IPS DF 6.9 (cell line): ENCODE measurements at places on chromosomes 5 and 9.

- DNase-seq: no peak
Measured at GRCh38 chr9:113296796-113297558, 6.2 kb downstream of the RNF183 start.

- peak; percentile 16 for DNase-seq
Measured at GRCh38 chr9:109705515-109705914, 74.5 kb upstream of the PALM2AKAP2 start.

DNA sequence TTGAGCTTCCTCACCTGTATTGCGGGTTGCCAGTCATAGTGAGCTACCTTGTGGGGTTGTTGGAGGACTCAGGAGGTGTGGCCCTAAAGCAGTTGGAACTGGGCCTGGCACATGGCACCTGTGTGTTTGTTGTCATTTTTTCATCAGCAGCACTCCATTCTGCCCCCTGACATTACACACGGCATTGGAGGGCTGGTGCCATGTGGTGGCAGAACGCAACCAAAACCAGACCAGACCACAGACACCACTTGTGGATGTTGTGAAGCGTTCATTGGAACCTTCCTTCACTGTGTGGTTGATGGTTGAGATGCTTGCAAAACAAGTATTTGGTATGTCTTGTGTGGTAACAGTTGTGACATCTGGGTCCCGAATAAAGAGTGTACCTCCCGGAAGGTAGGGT is 113.2 kb upstream of the ERCC6L2 start:
- no peak for DNase-seq

GRCh38 chr9:122058709-122059108 is 34.4 kb downstream of the TTLL11 start:
- no peak for DNase-seq

GRCh38 chr5:95970359-95970704 is 8.7 kb upstream of the ELL2 start:
- no peak for DNase-seq

- no peak for DNase-seq
Measured at GRCh38 chr9:21255538-21256212, 15.9 kb upstream of the IFNA14 start.

DNA sequence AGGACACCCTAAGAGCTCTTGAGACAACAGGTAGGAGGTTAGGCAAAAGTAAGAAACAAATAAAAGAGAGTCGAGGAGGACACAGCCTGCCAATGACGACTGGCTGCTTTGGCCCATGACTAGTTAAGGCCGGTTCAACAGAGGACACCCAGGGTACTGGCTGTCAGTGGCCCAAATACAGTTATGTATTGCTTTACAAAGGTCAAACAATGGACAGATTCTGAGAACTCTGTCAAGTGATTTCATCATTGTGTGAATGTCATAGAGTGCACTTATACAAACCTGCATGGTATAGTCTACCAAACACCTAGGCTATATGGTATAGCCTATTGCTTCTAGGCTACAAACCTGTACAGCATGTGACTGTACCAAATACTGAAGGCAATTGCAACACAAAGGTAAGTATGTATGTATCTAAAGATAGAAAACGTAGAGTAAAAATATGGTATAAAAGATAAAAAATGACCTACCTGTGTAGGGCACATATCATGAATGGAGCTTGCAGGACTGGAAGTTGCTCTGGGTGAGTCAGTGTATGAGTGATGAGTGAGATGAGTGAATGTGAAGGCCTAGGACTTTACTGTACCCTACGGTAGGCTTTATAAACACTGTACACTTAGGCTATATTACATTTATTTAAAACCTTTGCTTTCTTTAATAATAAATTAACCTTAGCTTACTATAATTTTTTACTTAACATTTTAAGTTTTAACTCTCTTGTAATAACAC is 6.5 kb upstream of the FAM81B start:
- DNase-seq: no peak

DNA sequence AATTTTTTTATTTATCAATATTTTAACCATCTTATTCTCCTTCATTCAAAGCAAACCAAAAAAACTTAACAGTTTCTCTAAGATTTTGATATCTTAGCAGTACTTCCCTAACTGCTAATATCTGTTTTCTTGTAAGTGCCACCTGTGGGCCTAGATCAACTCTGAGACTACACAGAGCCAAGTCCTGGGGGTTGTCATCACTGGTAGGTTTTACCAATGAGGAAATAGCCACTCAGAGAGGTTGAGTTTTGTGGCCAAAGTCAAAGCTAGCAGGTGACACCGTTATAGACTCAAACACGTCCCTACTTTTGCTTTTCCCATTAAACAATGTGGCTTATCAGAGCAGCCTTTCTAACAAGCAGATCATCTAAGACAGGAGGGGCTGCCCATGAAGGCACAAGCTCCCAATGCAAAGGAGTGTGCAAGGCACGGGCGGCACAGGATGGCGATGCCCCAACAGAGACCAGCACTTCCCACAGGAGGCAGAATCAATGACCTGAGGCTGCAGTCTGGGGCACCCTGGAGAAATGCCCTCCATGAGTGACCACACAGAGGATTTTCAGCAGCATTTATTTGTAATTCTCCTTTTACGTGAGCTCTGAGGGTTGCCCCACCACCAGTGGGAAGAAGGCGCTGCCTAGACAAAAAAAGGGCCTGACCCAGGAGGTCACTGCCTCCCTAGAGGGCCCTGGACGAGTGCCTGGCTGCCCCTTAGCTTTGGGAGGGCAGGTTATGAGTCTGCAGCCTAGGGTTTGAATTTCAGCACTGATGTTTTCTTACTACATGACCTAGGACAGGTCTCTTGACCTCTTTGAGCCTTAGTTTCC is 7.4 kb downstream of the TBC1D2 start:
- DNase-seq: no peak

- DNase-seq: no peak
Measured at GRCh38 chr9:135485832-135486231, 6.2 kb downstream of the PPP1R26 start.

DNA sequence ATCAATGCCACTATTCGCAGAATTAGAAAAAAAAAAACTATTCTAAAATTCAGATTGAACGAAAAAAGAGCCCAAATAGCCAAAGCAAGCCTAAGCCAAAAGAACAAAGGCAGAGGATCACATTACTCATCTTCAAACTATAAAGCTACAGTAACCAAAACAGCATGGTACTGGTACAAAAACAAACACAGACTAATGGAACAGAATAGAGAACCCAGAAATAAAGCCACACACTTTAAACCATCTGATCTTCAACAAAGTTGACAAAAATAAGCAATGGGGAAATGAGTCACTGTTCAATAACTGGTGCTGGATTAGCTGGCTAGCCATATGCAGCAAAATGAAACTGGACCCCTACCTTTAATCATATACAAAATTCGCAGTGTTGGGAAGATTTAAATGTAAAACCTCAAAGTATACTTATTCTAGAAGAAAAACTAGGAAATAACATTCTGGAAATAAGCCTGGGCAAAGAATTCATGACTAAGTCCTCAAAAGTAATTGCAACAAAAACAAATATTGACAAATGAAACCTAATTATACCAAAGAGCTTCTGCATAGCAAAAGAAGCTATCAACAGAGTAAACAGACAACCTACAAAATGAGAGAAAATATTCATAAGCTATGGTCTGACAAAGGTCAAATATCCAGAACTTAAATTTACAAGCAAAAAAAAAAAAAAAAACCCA is 153.7 kb downstream of the NDUFS4 start:
- no peak for DNase-seq

GRCh38 chr9:95102001-95102433 is 215.5 kb downstream of the FANCC start:
- DNase-seq: no peak

- DNase-seq: no peak
Measured at GRCh38 chr5:173385832-173386360, 57.7 kb upstream of the STC2 start.

DNA sequence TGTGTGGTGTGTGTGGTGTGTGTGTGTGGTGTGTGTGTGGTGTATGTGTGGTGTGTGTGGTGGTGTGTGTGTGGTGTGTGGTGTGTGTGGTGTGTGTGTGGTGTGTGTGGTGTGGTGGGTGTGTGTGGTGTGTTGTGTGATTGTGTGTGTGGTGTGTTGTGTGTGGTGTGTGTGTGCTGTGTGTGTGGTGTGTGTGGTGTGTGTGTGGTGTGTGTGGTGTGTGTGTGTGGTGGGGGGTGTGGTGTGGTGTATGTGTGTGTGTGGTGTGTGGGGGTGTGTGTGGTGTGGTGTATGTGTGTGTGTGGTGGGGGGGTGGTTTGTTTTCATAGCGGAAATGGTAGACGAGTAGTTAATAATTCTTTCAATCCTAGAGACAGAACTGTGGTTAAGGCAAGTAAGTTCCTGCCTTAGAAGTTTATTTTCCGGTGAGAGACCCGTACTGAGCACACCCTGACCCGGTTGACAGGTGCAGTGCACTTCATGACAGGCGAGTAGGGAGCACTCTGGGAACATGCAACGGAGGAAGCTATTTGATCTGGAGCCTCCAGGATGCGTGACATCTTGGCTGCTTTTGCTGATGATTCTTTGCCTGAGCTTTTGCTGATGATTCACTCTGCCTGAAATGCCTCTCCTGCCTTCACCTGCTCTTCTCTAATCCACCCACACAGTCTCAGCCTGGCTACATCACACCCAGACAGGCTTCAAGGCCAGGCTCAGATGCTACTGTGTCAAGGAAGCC is 21.7 kb upstream of the FAT2 start:
- no peak for DNase-seq

- DNase-seq: no peak
Measured at GRCh38 chr9:132456241-132456640, 46.2 kb downstream of the CFAP77 start.
